ENCODE measurements at places on chromosomes 3 and 15.

DNA sequence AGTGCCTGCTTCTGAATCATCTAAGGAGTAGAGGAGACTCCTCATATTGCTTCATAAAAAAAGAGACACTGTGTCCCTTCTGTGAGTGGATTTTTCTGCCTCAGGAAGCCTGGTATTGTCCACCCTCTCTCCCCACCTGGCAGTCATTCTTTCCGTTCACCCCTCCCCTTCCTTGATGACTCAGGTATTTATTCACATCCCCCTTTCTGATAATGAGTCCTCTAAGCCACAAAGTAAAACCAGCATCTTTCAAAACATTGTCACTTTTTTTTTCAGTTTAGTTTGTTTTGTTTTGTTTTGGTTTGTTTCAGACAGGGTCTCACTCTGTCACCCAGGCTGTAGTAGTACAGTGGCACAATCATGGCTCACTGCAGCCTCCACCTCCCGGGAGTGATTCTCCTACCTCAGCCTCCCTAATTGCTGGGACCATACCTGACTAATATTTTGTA, 65.2 kb upstream of the UBE2E1 start:
- DNase-seq, result no peak

DNA sequence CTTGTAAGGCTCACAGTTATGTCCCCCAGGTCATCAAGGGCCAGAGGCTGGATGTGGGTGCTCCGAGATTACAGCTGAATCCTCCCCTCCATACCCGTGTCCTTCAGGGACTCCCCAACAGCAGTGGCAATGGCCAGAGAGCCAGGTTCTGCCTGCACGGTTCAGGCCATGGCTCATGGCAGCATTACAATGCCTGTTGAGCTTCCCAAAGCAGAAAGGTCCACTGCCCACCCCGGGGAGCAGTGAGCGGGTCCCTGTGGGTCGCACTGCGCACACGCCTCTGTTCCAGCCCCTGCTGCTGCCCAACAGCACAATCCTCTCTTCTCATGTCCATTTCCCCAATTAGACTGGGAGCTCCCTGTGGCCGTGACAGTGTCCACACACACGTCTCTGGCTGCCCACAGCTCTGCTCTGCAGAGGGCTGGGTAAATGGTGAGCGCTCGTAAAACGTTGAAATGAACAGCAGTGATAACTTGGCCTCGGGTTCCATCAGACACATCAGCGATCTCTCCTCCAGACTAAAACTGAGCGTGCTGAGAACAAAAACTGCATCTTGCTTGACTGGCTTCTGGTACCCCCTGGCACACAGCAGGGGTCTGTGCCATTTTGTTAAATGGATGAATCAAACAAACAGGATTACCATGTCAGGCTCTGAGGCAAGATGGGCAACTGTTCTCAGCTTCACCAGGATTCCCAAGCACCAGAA, 80.4 kb downstream of the VGLL4 start:
- DNase-seq, result no peak

- DNase-seq, result no peak
Measured at GRCh38 chr15:27250223-27250622, 279.2 kb downstream of the GABRG3 start.

GRCh38 chr15:48084759-48085590, 35.8 kb upstream of the SLC24A5 start:
- DNase-seq, result peak; percentile 14

- DNase-seq, result no peak
Measured at GRCh38 chr3:125108833-125109535, 53.2 kb upstream of the HEG1 start.

DNA sequence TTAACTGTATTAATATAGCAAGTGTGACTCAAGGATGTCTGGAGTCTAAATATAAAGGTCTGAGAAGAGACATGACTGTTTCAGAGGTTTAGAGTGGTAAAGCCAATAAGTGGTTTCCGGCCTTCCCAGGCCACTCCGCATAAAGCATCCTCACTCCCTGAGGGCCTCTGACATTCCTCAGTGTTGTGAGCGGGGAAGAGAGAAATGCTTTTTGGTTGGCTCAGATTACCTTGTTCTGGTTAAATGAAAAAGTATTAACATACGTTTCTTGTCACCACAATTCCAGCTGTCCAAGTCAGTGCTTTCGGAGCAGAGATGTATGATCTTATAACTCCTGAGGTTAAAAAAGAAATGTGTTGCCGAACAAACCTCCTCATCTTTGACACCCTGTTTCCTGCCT, 103.8 kb downstream of the RBMS3 start:
- DNase-seq, result no peak

DNA sequence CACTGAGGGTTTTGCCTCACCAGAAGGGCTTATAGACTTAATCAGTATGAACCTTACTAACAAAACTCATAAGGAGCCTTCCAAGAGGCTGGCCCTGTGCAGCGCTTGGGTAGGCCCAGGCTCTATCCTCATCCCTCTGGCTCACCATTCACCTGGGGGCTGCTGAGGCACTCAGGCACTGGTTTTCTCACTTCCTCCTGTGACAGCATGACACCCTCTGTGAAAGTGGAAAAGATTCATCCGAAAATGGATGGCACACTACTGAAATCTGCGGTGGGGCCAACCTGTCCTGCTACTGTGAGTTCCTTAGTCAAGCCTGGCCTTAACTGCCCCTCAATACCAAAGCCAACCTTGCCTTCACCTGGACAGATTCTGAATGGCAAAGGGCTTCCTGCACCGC, 41.3 kb downstream of the PSMD6 start:
- DNase-seq, result no peak

DNA sequence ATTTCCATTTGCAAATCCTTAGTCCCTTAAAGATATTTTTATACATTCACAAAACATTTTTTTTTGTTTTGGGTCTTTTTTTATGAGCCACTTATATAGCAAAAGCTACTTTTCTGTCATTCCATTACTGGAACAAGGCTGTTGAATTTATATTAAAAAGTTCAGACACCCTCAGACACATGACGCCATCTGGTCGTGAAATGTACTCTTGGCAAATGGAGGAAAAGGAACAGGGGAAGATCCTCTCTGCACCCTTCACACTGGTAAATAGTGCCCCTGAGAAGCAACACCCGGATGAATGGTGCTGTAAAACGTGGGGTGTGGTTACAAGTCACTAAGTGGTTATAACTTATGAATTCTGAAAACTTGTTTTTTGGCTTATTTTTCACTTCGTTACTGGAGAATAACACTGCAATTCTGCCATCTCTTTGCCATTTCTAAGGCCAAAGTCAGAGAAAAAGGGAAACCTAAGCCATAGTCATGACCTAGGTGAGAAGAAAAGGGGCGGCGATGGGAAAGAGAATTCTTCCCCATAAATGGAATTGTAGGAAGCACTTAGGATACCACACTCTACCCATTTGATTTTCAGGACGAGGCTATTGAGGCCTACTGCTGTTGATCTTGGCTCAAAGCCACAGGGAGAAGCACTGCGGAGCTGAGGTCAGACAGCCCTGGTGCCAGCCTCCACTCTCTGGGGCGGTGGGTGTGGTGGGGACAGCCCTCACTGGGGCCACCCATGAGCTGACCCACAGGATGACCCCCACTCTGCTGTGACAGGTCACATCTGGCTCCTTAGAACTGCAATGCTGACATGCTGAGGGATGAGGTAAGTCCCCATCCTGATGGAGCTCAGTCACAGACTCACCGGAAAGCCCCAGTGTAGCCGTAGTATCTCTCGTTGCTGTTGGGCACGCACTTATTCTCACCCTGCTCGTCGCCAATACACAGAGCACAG, 21.9 kb downstream of the LTF start:
- peak; percentile 38 for DNase-seq

- DNase-seq, result no peak
Measured at GRCh38 chr3:10456981-10457380, 48.4 kb downstream of the ATP2B2 start.

DNA sequence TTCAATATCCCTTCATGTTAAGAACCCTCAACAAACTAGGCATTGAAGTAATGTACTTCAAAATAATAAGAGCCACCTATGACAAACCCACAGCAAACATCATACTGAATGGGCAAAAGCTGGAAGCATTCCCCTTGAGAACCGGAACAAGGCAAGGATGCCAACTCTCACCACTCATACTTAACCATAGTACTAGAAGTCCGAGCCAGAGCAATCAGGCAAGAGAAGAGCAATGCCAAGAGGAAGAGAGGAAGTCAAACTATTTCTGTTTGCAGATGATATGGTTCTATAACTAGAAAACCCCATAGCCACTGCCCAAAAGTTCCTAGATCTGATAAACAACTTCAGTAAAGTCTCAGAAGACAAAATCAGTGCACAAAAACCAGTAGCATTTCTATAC, 161.9 kb downstream of the UBE2E2 start:
- no peak for DNase-seq

DNA sequence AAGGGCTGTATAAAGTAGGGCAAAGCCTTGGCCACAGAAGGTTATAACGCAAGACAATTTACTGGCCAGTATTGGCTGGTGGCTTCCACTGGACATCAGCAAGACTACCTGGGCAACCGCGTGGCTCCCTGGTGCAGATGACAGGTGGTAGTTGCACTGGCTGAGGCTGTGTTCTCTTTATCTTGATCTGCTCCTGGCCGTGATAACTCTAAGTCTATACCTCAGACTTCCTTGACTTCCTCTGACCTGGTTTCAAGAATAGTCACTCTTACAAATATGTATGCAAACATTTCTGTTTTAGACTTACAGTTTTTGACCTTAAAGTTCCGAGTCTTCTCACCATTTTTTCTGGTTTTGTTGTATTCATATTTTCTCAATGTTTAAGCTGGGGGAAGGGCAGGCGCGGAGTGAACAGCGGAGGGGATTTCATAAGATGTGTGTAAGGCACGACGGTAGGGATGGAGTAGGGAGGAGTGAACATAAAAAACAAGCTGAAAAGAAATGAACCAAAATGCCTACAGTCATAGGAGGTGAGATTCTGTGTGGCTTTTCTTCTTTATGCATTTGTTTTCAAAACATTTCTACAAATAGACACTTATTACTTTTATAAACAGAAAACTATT, 15.2 kb upstream of the TMEM212 start:
- DNase-seq, result no peak

DNA sequence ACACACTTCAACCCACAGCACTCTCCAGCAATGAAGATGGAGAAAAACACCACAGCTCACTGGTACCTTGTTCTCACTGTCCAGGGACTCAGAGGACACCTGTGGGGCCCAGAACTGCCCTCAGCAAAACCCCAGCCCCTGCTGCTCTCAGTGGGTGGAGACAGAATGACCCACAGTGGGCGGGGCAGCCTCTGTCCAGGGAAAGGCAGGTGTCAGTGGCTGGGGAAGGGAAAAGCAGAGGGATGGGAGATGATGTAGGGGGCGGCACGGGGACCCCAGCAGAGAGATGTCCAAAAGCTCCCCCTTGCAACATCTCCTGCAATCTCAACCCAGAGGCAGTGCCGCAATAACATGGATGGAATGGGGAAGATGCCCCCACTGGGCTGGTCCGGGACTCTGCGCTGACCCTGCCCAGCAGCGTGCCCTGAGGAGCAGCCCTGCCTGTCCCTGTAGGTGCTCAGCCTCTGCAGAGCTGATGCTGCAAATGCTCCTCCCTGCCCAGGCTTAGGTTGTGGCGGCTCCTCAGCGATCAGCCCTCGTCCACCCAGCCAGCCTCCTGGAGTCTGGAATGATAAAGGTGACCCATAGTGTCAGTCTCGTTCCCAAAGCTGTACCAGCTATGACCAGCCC, 193.9 kb downstream of the XXYLT1 start:
- no peak for DNase-seq

DNA sequence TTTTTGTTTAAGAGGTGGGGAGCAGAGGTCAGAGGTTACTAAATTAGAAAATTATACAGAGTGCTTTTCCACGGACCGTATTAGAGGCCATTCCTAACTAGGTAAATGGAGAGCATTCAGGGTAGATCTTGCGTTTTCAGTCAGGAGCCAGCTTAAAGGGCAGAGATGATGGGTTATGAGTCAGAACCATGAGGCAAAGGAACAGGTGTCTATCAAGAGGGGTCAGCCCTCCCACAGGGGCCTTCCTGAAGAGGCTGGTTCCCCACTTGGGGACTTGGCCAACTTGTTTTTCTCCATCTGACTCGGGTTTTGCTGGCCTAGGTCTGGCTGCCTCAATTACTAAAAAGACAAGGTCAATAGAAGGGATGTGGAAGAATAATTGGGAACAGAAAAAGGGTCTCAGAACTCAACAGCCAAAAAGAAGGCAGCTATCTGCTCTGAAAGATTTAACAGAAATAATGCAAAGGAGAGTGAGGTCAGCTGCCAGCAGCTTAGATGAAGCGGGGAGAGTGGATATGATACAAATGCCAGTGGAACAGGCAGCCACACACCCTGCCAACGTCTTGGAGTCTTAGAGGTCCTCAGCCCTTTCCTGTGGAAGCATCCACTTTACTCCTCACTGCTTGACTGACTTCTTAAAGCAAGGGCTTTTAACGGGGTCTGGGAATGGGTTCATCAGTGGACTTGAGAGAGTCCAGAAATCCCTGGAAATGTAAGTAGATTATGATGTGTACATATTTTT, 17.6 kb downstream of the MTMR14 start:
- no peak for DNase-seq

- DNase-seq, result no peak
Measured at GRCh38 chr3:159191447-159191846, 389.6 kb downstream of the MFSD1 start.

GRCh38 chr3:124535306-124535705, 194.9 kb upstream of the UMPS start:
- no peak for DNase-seq

DNA sequence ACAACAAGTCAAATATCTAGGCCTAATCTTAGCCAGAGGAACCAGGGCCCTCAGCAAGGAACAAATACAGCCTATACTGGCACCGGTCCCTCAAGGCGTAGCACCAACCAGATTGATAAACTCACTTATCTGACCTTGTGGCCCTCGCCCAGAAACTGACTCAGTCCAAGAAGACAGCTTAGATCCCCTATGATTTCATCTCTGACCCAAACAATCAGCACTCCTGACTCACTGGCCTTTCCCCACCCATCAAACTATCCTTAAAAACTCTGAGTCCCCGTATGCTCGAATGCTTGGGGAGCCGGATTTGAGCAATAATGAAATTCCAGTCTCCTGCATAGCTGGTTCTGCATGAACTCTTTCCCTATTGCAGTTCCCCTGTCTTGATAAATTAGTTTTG, 1.6 kb upstream of the SORD start:
- DNase-seq, result no peak

GRCh38 chr15:96974761-96975160, 644.3 kb downstream of the NR2F2 start:
- no peak for DNase-seq

DNA sequence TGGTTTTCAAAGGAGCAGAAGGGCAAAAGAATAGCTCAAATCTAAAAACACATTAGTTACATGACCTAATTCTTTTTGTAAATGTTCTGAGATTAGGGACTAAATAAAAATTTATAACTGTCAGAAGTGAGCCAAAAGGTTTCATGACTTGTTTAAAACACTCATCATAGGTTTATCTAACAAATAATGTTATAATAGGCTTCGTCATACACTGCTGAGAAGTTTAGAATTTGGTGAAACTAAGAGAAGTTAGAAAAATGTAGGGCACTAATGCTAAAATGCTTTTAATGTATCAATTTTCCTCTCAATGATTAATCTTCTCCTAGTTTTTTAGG, 468.8 kb upstream of the CDIN1 start:
- no peak for DNase-seq

DNA sequence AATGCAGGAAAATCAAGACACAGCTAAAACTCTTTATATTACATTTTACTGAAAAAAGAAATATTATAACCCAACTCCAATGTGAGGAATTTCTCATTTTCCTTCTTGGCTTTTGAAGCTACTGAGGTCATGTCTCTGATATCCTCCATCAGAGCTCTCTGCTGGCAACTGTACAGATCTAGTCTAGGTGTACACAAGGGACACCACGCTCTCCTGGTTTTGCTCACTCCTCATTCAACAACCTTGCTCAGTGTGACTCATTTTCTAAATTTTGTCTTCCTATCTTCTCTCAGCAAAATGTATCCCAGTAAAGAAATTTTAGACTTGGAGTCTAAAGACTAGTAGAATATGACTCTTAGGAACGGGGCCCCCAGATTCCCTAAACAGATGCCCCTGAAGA, 144.3 kb downstream of the KCNMB2 start:
- no peak for DNase-seq
